ENCODE measurements at places on chromosomes 11 and 22. TPM values are rescaled to one million over a fixed set of nuclear protein-coding genes. Genes with fewer than 3 reads are reported as not detected.

- DNase-seq = no peak
Observed at GRCh38 chr11:102794382-102794781, 3.6 kb downstream of the MMP1 start.

DNA sequence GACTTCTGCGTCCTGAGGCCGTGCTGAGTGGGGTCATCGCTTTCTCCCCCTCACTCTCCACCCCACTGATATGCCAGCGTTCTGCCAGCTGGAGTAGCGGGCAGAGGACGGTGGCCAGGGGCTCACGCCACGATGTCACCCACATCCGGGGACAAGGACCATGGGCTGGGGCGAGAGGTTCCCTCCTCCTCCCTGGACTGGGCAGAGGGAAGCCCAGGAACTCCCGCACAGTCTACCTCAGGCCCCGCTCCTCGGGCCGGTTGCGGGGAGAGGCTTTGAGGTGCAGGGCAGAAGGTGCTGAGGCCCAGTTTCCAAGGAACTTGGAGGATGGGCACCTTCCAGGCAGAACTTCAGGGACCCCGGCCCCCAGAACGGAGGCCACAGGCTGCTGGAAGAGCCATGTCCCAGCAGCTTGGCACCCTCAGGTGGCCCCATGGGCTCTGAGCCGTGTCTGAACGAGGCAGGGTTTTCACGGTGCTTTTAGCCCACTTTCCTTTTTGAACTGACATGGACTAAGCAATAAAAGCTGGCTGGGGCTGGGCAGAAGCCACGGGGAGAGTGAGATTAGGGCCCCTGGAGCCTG, 25.4 kb downstream of the ADAMTS15 start:
- DNase-seq = no peak

DNA sequence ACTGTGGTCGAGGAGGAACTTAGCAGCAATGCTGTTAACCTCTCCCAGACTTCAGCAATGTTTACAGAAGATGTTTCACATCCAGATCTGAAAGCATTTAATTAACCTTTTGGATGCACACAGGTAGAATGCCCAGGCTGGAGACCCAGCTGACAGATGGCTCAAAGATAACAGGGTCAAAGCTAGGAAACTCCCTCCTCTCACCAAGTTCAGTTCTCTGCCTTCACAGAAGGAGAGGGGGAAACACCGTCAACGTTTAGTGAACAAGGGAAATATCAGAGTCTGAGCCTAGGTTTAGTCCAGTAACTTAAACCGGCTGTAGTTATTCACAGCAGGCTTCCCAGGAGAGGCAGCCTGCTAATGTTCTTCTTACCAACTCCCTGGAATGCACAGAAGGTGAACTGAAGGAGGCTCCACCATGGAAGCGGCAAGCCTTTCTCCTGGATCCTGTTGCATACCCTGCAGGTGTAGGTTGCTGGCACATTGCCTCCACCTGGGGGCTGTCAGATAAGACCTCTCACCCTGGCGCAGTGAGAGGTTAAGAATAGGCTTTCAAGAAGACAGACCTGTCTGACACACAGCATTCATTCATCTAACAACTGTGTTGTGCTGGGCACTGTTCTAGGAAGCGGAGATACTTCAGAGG, 23.5 kb upstream of the ANKK1 start:
- no peak for DNase-seq

DNA sequence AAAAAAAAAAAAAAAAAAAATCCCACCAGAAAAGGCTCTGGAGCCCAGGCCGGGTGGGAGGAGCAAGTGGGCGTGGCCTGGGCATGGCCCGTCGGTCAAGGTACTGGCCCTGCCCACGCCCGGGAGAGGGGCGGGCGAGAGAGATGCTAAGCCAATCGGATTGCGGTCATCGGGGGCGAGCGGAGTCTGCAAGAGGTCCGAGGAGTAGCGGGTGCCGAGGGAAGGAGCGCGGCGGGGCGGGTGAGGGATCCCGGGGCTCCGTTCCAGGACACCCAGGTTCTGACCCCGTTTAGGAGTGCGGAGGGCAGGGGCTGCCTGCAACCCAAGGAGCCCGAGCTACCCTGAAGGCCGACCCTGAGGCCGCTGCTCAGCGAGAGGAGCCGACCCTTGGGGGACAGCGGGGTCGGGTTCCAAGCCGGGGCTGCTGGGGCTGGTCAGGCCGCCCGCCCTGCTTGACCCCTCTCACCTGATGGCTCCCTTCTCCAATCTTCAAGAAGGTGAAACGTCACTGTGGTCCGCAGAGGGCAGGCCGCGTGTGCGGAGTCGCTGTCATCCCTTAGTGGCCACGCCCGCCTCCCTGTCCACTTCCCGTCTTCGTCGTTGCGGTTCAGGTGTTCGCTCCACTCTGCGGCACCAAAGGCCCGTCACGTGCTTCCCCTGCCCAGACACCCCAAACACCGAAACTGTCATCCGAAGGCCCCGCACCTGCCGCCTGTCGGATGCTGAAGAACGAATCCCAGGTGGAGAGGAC, 11.1 kb upstream of the TAB1 start:
- peak; percentile 79 for DNase-seq

DNA sequence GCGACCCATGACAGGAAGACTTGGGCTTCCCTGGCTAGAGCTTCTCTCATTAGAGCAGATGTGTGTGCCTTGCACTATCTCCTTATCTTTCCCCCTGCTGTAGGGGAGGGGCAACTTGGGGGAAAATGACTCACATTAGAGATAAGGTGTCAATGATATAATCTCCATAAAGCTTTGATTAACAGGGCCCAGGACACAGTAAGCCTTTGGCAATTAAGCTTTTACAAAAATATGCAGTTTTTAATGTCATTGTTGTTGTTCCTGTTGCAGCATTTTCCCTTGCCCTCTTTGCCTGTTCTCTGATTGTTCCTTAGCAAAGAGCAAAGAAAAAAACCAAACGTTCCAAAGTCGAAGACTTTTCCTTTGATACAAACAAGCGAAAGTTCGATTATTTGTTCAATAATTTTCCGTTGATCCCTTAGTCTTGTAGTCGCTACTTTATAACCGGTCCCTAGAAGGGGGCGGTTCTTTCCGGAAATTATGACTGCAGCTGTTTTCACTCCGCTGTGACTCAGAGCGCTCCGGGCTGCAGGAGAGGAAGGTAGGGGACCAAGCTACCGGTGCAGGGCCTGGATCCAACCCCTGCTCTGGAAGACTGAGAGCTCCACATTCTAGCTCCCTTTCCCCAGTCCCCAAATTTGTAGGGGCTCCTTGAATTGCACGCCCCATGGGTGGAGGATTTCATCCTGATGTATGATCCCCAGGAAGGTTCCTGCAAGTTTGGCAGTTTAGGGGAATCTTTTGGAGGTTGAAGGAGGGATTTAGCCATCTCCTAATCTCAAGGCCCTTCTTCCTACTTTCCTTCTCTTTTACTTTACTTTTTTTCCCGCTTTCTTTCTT, at the start of gene VWA5A:
TSS of gene VWA5A (plus strand) at position 509 of the 840 bp plus-strand sequence. CDS start 2,062 bp downstream, outside the sequence.
- peak; percentile 90 for DNase-seq

DNA sequence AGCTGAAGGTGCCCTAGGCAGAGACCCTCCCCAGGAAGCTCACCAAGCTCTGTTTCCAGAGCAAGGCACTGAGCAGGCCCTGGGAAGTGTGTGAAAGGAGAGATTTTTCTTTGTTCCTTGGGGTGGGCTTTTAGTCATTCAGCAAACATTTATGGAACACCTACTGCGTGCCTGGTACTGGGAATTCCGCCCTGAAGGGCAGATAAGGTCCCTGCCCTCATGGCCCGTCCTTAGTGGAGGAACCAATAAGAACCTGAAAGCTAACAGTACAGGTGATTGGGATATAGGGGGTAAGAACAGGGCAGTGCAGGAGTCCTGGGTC, 3.9 kb downstream of the TMEM134 start:
- no peak for DNase-seq

GRCh38 chr11:8604078-8604723, 10.2 kb upstream of the STK33 start:
- peak; percentile 40 for DNase-seq

DNA sequence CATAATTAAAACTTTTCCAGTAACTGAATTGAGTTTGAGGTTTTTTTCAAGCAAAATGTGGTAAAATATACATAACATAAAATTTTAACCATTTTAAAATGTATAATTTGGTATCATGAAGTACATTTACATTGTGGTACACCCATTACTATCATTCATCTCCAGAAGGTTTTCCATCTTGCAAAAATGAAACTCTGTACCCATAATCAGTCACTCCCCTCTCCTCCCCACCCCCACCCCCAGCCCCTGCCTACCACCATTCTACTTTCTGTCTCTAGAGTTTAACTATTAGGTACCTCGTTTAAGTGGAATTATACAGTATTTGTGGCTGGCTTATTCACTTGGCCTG, 63.7 kb downstream of the MICAL2 start:
- DNase-seq = no peak

DNA sequence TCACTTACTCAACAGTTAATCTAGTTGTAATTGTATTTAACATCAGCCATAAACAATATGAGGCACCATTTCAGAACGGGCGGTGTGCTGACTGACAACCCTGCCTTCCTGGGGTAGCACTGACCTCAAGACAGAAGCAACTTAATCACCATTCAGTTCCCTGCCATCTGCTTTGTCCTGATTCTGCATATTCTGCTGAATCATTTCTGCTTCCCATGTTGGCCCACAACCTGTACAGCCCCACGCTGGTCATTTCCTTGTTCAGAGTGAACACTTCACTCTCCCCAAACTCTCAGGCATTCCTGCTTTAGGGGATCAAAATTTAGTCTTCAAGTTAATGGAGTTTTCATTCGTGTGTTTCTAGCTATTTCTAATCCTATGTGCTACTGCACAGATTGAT, 132.3 kb upstream of the ZBED5 start:
- no peak for DNase-seq

DNA sequence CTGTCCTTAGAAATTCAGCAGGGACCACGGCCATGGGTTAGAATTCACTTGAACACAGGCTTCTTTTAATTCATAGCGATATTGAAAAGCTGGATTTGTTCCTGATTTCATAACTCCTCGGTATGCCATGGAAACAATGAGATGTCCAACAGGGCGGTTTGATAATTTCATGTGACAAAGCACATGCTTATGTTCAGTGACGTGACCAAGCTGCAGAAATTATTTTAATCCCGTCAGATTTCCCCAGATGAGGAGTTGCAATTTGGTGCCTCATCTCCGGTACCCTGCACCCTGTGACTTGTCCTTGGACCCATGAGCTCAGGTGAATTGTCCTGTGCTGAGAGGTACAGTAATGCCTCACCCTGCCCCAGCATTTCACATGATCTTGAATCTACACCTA, 81.7 kb downstream of the C11orf91 start:
- DNase-seq = no peak

DNA sequence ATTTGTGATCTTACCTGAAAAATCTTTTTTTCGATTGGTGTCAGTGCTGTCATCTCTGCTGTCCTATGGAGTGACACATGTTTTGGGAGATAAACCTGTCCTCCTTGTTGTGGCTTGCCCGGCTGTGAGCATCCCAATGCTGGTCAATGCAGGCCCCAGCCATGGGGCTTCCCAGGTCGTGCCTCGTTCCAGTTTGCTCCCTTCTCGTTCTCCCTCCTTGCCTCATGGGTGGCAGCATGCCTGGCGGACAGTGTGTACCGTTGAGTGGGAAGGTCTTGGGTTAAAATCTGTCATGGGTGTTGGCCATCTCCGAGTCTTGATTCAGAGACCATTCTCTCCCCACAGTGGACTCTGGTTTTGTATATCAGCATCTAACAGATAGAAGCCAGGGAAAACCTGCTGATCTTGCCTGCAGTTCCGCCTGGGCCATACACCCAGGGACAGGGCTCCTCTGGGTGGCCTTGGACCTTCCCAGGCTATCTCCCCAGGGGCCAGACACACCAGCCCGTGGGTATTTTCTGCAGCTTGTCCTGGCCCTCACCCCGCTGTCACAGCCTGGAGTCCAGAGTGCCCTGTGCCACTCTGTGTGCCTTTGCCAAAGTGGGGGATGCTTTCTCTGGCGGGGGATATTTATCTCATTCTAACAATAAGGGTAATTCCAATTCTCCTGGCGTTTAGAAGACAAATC, 208.1 kb downstream of the TBC1D22A start:
- DNase-seq = no peak

DNA sequence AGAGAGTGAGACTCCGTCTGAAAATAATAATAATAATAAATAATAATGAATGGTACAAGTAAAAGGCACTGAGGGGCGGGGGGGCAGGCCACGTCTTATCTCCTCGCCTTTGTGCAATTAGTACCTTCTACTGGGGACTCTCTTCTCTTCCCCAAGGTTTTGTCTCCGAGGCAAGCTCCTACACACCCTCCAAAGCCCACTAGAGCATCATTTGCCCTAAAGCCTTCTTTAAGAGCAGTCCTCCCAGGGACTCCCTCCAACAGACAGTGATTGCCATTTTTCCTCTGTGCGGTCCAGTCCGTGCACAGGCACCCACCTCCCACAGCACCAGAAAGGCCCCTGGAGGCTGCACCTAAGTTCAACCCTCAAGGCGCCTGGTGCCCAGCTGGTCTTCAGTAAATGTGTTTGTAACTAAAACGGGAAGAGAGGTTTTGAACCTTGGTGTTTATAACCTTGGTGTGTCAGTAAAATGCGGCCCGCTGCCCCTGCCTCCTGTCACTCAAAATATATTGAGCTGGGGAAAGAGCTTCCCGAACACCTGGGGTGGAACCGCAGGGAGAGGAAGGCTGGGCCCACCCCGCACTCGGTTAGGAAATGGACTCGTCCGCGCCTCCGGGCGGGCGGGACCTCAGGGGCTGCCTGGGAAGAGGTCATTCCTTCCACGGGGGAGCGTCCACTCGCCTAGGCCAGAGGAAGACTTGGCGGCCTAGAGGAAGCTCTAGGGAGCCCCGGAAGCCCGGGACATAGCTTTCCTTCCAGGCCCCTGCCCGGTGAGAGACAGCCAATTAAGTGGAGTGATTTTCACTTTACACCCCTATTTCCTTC, 4.7 kb upstream of the KDELR3 start:
- DNase-seq = no peak

- peak; percentile 57 for DNase-seq
Observed at GRCh38 chr11:19555266-19555665, 157.4 kb upstream of the NAV2 start.

GRCh38 chr22:24188705-24189248, 7.5 kb downstream of the SUSD2 start:
- no peak for DNase-seq

GRCh38 chr11:130979386-130979972, 63.2 kb upstream of the SNX19 start:
- no peak for DNase-seq

GRCh38 chr11:14253421-14253820, 105.6 kb downstream of the RRAS2 start:
- no peak for DNase-seq

GRCh38 chr11:126149759-126150625, 61.5 kb downstream of the RPUSD4 start:
- DNase-seq = no peak

- DNase-seq = no peak
Observed at GRCh38 chr22:17601031-17601430, 27.5 kb downstream of the ATP6V1E1 start.

- DNase-seq = no peak
Observed at GRCh38 chr11:73325036-73325981, 17.2 kb downstream of the ARHGEF17 start.

GRCh38 chr22:20431511-20432192, 6.0 kb downstream of the SCARF2 start:
- DNase-seq = no peak

- no peak for DNase-seq
Observed at GRCh38 chr11:33936725-33937604, 45.1 kb upstream of the LMO2 start.

The B3GAT1 gene
- 0.12 TPM for total RNA-seq

The KRTAP5-11 gene
- not detected for total RNA-seq

The C22orf42 gene
- total RNA-seq = not detected

The RIC3 gene
- total RNA-seq = 1.4 TPM

The C11orf65 gene
- total RNA-seq = 0.39 TPM

The LRRC56 gene
- total RNA-seq = 3.7 TPM

The TSSC4 gene
- total RNA-seq = 39.9 TPM

The SULT4A1 gene
- 0.15 TPM for total RNA-seq

The MMP12 gene
- 10.9 TPM for total RNA-seq

The PRG3 gene
- not detected for total RNA-seq

The DERL3 gene
- total RNA-seq = 26.6 TPM

The ACRV1 gene
- not detected for total RNA-seq

Data from left colon (tissue), 2 donors.